Stimulated activated CD8-positive, alpha-beta memory T cell treated with anti-CD3 and anti-CD28 coated beads, Interleukin-4, amount 100 ng/mL, for 1 hour (primary cell): ENCODE measurements at places on chromosomes 2 and 18.

GRCh38 chr2:186590759-186591505, 1.1 kb downstream of the ITGAV start:
- DNase-seq: no peak

DNA sequence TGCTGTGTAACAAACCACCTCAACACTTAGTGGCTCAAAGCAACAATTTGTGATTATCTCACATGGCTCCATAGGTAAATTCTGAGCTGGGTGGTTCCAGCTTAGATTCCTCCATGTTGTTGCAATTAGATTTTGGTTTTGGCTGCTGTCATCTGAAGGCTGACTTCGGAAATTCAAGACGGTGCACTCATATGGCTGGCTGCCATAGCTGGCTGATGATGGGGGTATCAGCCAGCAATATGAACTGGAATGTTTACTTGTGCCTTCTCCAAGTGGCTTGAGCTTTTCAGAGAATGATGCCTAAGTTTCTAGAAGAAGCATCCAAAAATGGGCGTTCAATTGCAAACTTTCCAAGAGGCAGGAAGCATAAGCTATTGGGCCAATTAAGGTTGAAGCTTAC, 213.1 kb downstream of the GCA start:
- DNase-seq: no peak

DNA sequence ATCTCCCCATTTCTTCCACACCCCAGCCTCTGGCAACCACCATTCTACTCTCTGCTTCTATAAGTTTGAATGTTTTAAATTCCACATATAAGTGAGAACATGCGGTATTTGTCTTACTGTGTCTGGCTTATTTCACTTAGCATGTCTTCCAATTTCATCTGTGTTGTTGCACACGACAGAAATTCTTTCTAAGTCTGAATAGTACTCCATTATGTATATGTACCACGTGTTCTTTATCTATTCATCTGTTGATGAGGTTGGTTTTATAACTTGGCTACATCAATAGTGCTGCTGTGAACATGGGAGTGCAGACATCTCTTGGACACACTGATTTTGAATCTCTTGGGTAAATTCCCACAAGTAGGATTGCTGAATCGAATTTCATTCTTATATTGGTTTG, 31.8 kb upstream of the MTX2 start:
- no peak for DNase-seq

- no peak for DNase-seq
These were observed 92.1 kb downstream of the DYM start for GRCh38 chr18:49368161-49368875.

DNA sequence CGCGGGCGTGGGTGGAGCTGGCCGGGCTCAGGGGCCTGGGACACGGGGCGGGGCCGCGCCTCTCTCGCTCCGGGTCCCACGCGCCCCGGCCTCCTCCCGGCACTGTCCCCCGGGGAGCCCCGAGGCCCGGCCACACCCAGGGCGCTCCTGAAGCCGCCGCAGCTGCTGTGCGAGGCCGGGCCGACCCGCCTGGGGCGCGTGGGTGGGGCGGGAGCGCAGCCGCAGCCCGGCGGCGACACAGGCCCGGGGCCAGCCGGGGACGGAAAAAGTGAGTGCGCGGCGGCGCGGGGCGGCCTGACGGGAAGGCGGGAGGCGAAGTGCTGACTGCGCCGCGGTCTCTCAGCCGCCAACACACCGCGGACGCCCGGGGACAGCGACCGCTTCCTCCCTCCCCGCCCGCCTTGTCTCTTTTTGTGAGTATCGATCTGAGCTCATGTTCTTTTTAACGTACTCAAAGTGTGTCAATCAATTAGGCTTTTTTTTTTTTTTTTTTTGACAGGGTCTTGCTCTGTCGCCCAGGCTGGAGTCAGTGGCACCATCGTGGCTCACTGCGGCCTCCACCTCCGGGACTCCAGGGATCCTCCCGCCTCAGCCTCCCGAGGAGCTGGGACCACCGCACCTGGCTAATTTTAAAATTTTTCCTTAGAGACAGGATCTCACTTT, 14.5 kb downstream of the PDCD1 start:
- peak; percentile 53 for DNase-seq

- DNase-seq: no peak
These were observed 7.2 kb upstream of the DAW1 start for GRCh38 chr2:227864161-227864756.

- DNase-seq: peak; percentile 36
These were observed at the start of gene KLHL29 for GRCh38 chr2:23384551-23385343. KLHL29 (plus strand) TSS chr2:23385179; CDS start chr2:23562197, 177,018 bp downstream.

GRCh38 chr2:78147466-78147865, 625.3 kb upstream of the LRRTM4 start:
- no peak for DNase-seq

GRCh38 chr18:76487782-76488181, 7.3 kb downstream of the ZNF516 start:
- DNase-seq: no peak

DNA sequence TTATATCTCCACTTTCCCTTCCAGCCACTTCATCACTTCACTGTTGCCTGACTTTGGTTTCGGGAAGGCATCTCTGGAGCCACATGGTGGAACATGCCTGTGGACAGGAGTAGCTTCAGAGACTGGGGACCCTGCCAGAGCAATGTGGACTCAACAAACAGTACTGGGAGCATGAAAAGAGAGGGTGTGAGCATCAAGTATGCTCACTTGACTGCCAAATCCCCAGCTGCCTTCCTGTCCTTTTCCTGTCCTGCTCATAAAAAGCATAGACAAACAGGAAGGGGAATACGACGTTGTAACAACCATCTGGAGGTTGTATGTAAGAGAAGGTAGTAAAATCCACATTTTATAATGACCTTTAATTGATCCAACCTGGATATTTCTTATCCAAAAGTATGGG, 61.3 kb upstream of the CSRNP3 start:
- no peak for DNase-seq

GRCh38 chr2:96116879-96117533, 635 bp upstream of the ADRA2B start:
- no peak for DNase-seq

DNA sequence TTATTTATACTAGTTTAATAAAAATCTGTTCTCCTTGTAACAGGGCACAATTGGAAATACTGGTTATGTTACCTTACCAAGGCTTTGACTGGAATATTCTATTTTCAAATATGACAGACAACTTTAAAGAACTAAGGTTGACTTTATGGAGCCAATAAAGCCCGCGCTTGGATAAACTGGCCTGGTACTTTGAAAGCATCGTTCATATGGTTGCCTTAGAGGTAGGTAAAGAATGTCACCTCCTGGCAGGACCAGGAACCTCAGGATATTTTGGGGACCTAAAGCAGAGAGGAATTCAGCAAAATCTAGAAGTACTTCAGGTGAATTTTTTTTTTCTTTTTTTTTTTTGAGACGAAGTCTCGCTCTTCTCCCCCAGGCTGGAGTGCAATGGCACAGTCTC, 71.2 kb upstream of the CREB1 start:
- no peak for DNase-seq

- no peak for DNase-seq
These were observed 20.1 kb downstream of the CASP8 start for GRCh38 chr2:201280191-201281040.

DNA sequence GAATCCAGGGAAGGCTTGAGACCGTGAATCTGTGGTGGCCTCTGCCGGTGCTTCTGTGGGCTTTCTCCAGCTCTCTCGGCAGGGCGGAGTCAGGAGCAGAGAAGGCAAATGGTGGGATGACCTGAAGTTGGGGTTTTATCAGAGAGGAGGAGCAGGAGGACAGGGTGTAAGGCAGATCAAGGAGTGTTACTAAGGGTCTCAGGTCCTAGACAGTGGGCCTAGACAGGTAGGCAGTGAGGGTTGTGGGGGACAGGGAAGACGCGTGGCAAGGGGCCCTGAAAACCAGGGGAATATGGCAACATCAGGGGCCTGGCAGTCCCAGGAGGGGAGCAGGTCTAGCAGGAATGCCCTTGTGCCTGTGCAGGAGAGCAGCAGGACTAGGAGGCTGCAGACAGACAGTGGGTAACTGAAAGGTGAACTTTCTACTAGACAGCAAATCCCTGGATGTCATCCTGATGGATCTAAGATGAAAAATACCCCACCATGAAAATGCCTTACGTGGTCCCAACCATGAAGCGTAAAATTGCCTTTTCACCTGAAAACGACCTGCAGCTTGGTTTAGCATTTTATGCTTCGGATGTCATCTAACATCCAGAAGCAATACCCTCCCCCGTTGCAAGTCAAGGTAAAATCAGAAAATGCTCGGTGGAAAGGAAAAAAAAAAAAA, 42.1 kb downstream of the SRSF7 start:
- DNase-seq: no peak

DNA sequence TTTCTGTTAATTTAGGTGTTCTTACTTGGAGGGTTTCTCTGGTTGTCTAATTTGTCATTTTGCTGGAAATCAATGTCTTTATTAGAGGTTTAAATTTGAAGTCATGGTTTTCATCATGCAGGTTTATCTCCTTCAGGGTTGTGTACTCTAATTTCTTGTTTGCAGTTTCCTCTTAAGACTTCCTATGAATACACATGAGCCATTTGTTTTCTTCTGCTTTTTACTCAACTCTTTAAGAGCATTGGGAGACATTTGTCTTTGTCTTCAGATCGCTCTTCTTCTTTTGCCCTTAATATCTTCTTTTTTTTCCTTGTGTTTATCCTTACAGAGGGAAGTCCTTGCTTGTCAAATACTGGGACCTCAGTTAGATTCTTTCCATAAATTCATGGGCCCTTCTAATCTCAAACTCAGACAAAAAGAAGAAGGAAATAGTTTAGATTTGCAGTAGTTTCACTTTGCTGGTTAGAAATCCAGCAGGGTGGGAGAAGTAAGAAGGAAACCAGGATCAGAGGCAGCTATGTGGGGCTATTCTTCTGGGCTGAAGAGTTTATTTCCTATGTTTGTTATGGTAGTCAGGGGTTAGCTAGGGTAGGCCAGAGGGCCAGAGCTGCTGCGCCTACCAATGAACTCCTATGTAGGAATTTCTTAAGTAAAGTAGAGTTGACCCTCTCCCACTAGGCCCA, 176.6 kb downstream of the DYSF start:
- no peak for DNase-seq

DNA sequence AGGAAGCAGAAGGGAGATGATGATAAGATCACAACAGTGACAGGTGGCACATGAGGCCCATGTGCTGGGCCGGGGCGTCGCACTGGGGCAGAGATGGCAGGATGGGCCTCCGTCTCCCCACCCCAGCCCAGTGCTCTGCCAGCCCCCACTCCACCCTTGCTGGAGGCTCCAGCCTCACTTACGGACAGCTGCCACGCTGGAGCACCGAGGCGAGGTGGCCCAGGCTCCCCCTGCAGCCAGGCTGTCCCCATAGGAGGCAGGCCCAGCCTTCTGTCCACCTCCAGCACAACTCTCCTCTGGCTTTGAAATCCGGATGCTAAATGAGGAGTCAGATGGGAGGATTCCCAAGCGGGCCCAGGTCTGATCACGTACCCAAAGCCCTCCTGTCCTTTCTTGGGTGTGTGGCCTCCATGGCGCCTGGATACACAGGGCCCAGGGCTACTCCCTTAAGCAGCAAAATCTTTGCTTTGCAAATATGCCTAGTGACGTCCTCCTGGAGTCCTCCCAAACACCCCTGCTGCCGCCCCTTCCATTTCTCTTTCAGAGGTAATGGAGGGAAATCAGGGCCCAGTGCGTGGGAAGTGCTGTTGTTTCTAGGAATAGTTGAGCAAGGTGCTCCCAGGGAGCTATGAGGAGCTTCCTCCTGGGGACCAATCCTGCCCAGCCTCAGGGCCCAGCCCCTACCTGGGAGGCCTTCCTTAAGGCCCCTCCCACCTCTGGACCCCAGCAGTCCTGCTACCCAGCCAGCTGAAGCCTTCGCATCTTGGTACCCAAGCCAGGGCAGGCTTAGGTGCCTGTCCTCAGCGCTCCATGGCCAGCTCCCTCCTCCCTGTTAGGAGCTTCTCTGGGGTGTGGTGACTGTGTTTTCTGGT, 170.4 kb upstream of the MYCN start:
- DNase-seq: no peak

GRCh38 chr18:27130065-27130630, 55.0 kb downstream of the CHST9 start:
- no peak for DNase-seq

DNA sequence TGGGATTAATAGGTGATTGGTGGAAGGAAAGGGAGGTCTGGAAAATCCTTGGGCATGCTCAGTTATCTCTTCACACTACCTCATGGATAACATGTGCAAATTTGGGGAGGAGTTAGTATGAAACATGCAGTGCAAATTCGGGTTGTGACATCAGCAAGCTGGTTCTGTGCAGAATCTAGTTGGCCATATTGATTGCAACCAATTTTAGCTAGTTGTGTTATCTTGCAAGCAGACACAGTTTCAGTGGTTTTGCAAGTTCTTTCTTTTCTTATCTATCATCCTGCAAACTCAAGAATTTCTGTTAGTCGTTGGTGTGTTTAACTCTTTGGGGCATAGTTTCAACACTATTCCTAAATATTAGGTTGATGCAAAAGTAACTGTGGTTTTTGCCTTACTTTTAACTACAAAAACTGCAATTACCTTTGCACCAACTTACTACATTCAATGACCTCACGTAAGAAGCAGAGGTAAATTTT, 135.4 kb downstream of the PTH2R start:
- no peak for DNase-seq

DNA sequence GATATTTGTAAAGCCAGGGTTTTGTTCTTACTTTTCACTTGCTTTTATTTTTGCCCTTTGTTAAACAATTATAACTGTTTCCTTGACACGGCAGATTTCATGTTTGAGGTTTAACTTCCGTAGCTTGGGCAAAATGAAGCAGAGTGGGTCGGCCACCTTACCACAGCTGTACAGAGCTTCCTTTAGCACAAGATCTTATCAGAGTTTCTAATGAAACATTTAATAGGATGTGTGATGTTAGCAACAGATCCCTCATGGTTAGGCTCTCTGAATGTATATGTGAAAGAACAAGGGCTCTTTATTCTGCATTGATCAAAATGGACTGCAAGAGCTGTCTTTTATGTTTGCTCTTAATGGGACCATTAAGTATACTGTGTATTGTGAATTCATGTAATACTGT, 22.3 kb downstream of the RNF125 start:
- DNase-seq: peak; percentile 38

DNA sequence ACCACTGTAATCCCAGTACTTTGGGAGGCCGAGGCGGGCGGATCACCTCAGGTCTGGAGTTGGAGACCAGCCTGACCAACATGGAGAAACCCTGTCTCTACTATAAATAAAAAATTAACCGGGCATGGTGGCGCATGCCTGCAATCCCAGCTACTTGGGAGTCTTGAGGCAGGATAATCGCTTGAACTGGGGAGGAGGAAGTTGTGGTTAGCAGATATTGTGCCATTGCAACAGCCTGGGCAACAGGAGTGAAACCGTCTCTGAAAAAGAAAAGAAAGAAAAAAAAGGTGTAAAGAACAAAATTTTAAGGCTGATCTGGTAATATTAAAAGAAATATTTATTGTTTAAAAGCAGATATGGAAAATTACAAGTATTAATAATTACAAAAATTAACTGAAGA, 29.7 kb downstream of the ZNF804A start:
- no peak for DNase-seq

- DNase-seq: no peak
These were observed 4.2 kb downstream of the GDF7 start for GRCh38 chr2:20671036-20671735.

DNA sequence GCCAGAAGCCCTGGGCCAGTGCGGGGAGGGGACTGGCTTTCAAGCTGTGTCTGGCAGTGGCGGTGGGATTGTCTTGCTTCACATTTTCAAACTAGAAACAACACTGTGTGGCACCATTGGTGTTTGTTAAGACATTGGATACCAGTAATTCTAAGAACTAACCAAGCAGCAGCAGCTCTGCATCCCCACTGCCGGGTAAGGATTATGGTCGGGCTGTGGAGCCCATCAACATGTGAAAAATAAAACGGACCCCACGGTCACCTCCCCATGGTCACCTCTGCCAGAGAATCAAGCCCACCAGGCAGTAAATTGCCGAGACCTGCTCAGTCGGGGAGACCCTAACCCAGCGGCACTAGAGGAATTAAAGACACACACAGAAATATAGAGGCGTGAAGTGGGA, 65.3 kb downstream of the C18orf63 start:
- DNase-seq: no peak
